ENCODE measurements at places on chromosomes 13 and 19.

- no peak for DNase-seq
Observed at GRCh38 chr13:68727165-68727564, 1380.5 kb upstream of the ATXN8OS start.

DNA sequence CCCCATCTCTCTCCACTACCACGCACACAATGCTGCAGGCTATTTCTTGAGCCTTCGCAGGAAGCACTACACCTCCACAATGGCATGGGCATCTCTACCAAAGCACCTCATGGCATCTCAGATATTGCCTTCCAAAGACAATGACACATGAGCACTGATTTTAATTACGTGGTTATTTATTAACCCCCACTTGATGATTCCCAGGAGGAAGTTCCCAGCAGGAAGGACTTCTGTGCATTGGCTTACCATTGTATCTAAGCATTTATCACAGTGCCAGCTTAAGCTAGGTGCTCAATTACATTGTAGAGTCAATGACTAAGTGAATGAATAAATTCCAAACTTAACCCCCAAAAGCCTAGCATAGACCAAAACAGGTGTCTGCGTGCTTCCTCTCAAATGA, 101.4 kb downstream of the ABCC4 start:
- DNase-seq = no peak

DNA sequence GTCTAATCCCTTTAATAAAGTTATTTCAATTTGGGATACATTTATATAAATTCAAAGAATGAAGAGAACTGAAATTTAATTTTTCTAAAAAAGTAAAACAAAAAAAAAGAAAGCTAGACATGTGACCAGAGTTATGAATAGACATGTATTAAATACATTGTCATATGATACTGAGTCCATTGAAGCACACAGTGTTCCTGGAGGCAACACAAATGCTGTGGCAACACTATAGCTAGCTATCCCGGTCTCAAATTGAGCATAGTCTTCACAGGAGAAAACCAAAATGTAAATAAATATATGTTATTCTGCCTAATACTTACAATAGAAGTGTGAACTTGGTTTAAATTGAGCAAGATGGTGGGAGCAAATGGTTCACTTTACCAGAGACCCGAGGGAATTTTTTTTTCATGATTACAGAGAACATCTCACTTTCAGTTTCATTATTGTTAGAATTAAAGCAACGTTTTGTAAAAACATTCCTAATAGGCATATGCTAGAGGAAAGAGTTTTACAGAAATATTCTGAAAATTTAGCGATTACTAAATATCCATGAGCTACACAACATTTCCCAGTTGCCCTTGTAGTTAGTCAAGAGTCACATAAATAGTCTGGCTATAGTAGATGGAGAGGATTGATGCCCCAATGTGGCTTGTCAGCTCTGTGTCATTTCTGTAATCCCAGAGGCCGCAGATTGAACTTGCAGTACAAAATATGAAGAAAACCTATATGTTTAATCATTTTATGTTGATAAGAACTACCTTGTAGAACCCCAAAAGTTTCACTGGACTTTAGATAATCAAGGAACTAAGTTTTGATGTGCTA, 775.7 kb upstream of the SPRY2 start:
- no peak for DNase-seq

DNA sequence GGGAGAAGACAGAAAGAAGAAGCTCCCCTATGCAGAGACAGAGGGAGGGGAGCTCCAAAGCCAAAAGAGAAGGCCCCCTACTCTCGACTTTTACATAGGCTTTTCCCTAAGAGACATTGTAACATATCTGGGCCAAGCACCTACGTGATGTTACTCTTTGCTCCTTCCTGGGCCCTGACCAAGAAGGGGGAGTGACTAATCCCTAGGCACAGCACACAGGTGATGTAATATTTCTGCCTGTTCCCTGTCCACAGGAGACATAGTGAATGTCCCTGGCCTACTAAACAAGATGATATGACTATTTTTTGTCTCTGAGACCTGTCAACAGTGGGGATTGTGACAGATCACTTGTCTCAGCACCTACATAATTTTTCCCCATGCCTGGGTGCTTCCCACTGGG, 15.9 kb upstream of the ZNF254 start:
- no peak for DNase-seq

DNA sequence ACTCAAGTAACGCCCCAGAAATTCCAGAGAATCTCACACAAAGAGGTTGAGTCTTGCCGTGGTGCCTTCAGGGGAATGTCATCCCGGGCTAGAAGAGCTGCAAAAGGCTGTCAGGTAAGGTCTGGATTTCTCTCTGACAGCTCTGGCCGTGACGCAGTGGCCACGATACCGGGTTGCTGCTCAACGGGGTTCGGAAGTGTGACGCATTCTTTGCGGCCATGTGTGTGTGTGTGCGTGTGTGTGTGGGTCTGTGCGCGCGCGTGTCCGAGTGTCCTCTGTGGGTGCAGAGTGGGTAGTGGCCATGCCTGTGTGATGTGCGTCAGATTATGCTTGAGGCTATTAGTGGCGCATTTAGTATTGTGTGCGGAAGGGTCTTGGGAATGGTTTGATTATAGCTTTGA, 306 bp downstream of the ZNF540 start:
- DNase-seq = no peak

DNA sequence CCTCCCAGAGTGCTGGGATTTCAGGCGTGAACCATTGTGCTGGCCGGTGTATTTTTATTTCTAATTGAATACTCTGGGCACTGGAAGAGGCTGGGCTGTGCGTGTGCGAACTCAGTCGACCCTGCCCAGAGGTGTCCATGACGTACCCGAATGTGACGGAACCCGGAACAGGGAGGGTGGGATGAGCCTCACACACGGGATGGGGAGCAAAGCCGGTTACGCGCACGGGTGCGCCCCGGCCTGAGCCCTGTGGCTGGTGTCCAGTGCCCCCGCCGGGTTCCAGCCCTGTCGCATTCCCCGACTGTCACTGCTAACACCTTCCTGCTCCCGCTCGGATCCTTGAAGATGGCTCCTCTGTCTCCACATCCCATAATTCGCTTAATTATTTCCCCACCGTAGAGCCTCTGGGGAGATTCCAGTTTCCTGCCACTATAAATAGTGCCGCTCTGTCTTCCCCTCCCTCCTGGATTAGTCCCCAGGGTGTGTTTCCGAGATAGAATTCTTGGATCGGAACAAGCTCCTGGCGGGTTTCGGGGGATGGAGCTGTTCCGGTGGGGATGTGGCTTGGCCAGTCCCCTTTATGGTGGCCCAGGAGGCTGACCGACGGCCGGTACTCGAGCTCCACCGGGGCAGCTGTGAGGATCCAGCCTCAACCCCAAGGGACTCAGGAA, 22.0 kb downstream of the SBNO2 start:
- DNase-seq = no peak

GRCh38 chr19:16252459-16253205, 54.9 kb downstream of the AP1M1 start:
- DNase-seq = no peak

DNA sequence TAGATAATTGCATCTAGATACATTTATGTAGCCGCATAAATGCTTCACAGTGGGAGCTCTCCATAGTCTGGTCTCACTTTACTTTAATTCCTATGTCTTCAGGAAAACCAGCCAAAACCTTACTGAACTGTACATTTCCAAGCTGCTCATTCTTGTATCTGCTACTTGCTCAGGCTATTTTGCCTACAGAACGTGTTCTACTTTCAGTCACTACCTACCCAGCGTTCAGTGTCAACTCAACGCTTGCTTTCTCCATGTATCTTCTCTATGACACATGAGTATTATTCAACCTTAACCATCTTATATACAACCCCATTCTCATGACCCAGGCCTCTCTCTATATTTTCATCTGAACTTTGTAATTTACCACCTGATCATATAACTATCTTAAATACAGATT, 101.9 kb downstream of the KLF12 start:
- no peak for DNase-seq

DNA sequence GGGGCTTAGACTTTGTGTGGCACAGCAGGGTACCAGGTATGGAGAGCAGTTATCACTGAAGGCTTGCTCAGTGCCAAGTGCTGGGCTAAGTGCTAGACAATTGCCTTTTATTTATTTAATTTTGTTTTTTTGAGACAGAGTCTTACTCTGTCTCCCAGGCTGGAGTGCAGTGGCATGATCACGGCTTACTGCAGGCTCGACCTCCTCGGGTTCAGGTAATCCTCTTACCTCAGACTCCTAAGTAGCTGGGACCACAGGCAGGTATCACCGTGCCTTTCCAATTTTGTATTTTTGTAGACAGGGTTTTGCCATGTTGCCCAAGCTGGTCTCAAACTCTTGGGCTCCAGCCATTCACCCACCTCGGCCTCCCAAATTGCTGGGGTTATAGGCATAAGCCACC, 256.9 kb downstream of the ZNF536 start:
- DNase-seq = no peak

GRCh38 chr13:91153372-91153771, 194.1 kb upstream of the MIR17HG start:
- DNase-seq = peak; percentile 57

- DNase-seq = no peak
Observed at GRCh38 chr13:42925626-42926025, 66.4 kb downstream of the EPSTI1 start.

DNA sequence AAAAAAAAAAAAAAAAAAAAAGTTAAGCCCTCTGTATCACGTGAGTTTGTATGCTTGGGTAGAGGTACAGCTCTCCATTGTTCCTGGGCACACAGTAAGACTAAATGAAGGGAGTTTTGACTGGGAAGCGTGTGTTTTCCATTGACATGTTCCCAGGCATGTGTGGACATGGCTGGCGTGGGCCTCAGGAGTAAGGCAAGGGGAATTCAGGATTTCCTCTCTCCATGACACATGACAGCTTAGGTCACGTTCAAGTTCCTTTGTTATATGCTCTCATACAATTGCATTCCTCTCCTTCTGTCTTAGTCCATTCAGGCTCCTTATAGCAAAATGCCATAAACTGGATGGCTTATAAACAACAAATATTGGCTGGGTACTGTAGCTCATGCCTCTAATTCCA, 17.1 kb upstream of the MAP3K10 start:
- DNase-seq = no peak

DNA sequence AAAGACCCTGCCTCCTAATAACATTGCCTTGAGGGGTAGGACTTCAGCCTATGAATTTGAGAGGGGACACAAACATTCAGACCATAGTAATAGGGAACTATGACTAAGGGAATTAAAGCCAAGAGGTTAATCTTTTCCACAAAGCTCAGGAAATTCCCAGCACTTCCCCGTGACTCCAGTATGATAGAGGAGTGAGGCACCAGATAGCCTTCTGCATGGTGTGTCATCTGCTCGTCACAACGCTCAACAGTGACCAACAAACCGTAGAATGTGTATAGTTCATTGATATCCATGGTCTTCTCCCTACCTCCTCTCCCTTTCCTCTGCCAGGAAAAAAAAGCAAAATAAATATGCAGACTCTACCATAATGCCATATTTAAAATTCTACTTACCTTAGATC, 64.4 kb downstream of the B3GLCT start:
- DNase-seq = no peak

GRCh38 chr13:85590231-85590931, 208.8 kb downstream of the SLITRK6 start:
- peak; percentile 30 for DNase-seq

- peak; percentile 10 for DNase-seq
Observed at GRCh38 chr19:11736696-11737095, 2.0 kb downstream of the ZNF823 start.

GRCh38 chr19:17125062-17125727, 49.6 kb downstream of the MYO9B start:
- no peak for DNase-seq

DNA sequence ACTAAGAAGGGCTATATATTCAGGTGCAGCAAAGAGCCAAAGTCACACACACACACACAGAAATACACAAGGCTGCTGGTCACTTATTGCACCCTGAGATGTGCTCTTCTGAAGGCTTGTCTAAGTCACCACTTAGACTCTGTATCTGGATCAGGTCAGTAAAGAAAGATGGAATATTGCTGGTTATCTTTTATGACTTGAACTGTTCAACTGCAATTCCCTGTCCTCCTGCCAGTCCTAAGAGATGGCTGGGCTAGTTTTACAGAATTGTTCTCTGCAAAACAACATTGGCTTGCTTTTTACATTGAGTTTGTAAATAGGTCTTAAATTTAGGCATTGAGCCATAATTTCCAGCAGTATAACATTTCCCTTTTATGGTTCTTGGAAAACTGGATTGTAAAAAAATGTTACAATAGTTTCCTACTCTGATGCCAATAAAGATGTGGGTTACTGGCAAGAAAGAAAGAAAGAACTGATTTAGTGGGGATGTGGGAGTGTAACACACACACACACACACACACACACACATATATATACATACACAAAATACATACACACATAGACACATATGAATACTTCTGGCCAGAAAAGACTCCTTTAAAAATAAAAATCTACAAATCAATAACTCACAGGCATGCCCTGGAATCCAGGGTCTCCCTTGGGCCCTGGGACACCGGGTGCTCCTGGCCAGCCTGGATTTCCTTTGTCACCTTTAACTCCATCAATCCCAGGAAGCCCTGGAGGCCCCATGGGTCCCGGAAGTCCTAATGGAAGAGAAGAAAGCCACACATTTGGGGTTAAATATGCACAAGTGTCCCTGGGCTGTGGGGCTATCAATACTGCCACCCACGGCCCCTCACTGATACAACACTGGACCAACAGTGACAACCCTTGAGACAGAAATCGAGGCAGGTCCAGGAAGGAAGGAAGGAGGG, 137.7 kb downstream of the COL4A1 start:
- no peak for DNase-seq

- DNase-seq = no peak
Observed at GRCh38 chr19:2552859-2553258, 76.9 kb downstream of the GADD45B start.

GRCh38 chr19:17309965-17310461, 650 bp downstream of the DDA1 start:
- no peak for DNase-seq

- no peak for DNase-seq
Observed at GRCh38 chr13:37326334-37326733, 220.9 kb upstream of the CSNK1A1L start.

DNA sequence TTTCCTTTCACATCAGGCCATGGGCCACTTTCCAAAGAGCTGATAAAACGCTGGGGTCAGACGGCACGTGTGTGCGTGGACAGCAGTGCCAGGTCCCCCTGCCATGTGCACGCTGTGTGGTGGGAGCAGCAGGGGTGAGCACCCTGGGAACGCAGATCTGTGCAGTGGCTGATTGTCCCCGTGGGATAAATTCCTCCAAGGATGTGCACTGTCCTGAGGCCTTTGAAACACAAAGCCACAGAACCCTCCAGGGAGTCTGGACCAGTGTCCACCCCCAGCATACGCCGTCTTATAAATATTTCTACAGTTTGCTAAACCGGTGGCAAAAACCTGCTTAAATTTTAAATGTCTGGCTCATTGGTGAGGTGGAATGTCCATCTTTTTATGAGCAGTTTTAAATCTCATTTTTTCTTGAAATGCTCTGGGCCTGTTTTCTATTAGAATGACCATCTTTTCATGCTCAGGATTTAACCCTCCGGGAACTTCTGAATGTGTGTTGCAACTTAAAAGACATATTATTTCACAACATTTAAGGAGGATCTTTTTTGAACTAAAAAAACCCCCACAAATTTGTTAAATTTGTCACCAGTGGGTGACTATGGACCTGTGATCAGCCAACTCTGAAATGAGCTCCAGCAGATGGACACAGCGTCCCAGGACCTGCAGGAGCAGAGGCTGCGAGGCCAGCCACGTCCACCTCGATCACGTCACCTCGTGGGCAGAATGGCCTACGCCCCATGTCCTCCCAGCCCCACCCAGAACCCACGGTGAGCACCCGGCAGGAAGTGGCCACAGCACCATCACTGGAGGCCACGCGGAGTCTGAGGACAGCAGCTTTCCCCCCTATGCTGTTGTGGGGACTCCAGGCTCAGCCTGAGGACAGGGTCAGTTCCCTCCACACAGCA, 68.6 kb downstream of the RASA3 start:
- peak; percentile 87 for DNase-seq
